ENCODE measurements at places on chromosomes 5 and 9.

GRCh38 chr9:116795821-116796220, 108.7 kb downstream of the TRIM32 start:
- DNase-seq = no peak

GRCh38 chr5:101431201-101431600, 528.1 kb upstream of the ST8SIA4 start:
- DNase-seq = no peak

DNA sequence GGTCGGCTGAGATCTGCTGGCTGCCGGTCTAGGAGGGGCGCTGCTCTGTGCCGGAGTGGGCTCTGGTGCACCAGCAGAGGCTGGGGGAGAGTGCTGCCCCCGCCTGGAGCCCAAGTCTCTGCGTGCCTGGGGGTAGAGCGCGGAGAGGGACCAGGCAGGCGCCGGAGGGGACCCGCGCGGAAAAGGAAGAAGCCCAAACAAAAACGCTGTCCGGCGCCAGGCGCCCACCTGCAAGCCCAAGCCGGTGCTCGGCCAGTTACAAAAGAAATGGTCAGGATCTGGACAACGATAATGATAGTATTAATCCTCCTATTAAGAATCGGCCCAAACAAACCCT, 571 bp upstream of the S1PR3 start:
- DNase-seq = no peak

DNA sequence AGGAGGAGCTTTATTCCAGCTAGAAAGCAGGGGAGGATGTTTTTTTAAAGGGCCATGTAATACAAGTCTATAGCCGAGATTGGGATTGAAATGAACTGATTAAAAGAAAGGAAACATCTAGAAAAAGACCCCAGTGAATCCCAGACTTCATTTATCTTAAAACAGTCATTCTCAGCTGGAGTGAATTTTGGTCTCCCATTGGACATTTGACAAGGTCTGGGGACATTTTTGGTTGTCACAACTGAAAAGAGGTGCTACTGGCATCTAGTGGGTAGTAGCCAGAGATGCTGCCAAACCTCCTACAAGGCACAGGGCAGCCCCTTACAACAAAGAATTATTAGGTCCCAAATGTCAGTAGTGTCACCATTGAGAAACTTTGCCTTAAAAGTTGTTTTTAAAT, 16.3 kb upstream of the SPINK4 start:
- DNase-seq = no peak

DNA sequence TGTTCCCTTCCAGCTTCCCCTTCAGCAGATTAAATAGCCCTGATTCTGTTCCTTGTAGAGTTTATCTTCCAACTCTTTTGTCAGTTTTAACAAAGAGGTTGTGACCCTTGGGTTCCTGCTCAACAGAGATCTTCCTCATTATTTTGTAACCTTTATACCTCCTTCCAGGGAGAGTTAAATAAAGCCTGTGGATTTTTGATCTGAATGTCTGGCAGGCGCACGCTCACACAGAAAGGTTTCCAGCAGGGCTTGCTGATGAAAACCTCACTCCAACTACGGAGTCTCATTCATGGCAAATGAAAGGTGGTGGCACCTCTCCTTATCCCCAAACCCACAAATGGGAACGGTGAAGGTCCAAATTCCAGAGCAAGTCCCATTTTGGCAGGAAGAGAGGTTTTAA, 129.0 kb downstream of the SREK1 start:
- DNase-seq = no peak

GRCh38 chr9:15889555-15889954, 336.7 kb downstream of the CCDC171 start:
- no peak for DNase-seq

DNA sequence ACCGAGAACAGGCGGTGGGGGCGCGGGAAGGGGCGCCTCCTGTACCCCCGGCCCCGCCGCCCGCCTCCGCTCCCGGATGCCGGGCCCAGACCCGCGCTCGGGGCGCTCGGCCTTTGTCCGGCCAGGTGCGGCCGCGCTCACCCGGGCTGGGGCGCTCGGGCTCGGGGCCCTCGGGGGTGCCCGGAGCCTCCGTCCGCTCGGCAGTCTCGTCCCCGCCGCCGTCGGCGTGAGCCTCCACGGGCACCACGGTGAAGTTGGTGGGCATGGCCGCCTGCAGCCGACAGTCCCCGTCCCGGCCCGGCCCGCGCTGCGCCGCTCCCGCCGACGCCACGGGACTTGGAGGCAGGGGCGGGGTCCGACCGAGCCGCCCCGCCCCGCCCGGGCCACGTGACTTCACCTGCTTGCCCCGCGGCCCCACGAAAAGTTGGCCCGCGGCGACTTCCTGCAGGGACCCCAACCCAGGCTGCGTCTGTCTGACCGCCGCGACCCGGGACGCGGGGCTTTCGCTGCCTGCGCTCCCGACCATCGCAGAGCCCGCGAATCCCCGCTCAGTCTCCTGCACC, at the start of gene SLC12A7:
TSS of gene SLC12A7 (minus strand) at position 337 of the 563 bp plus-strand sequence. CDS start at position 265, 72 bp downstream.
- peak; percentile 35 for DNase-seq

DNA sequence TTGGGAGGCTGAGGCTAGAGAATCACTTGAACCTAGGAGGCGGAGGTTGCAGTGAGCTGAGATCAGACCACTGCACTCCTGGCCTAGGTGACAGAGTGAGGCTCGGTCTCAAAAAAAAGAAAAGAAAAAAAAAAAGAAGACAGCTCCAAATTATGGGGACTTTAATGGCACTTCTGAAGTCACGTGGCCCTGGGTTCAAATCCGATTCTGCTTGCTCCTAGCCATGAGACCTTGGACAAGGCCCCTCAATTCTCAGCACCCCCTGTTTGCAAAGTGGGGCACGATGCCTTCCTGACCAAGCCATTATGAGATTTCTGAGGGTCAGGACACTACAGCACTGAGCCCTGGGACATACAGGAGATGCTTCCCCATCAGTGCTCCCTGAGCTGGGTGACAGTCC, 1.1 kb upstream of the ENG start:
- no peak for DNase-seq
